ENCODE measurements at places on chromosomes 13 and 19.

- no peak for DNase-seq
These were observed 98.7 kb upstream of the RNF113B start for GRCh38 chr13:98275681-98276171.

- DNase-seq, result no peak
These were observed 113.2 kb downstream of the MYCBP2 start for GRCh38 chr13:77213644-77214043.

DNA sequence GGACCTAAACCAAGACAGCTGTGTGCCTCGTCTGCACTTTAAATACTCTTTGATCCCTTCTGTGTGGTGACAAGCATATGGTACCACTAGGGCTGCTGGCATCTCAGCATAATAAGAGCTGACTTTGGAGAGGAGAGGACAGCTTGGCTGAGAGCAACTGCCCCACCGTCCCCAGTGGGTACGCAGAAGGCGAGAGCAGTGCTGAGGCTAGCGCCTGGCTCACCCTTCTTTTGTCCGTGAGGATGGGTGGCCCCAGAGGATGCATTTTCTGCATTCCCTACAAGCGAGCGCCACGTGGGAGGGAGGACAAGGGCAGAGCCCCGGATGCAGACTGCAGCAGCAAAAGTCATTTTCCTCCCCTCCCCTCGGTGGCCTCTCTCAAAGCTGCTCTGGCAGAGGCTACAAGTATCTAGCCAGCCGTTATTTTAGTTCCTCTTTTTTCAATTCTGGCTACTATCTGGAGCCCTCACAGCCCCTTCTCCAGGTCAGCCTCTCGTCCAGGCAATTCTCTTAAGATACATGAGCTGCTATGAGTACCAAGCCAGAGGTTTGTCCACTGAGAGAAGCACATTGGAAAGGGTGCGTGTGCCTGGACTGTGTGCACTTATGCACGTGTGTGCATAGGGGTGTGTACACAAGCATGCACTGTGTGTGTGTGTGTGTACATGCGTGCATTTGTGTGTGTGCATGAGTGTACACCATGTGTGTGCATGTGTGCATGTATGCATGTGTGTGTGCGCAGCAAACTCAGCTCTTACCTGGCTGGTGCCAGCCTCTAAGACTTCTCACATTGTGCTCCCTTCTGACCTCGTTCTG, 51.3 kb downstream of the RAB20 start:
- no peak for DNase-seq

- no peak for DNase-seq
These were observed 13.2 kb upstream of the SULT2A1 start for GRCh38 chr19:47899335-47899734.

GRCh38 chr13:33789066-33789606, 28.8 kb upstream of the RFC3 start:
- no peak for DNase-seq

DNA sequence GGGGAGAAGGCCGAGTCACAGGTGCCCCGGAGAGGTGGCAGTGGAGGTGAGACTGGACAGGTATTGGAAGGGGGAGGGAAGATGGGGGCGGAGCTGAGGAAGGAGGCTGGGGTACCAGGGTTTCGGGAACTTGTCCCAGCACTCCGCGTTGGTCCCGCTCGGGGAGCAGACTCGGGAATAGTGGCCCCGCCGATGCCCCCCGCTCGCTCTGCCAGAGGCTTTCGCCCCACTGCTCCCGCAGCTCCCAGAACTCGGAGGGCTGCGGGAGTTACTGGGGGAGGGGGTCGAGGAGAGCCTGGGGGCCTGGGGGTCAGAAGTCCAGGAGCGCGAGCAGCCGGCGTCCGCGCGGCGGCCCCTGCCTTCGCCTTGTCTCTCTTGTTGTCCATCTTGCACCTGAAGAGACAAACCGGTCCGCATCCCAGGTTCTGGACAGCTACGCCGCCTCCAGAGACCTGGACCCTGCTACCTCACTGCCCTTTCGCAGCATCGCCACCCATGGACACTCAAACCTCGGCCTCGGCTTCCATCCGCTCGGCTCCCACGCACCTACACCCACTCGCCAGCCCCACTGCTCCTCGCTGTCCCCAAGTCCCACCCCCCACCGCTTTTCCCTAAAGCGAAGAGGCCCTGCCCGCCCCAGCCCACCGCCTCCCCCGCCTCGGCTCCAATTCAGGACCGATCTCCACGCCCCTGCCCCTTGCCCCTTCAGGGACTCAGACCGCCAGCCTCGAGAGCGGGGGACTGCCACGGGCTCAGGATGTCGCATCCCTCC, 700 bp downstream of the PRR36 start:
- no peak for DNase-seq

- DNase-seq, result no peak
These were observed 26.1 kb downstream of the GAS6 start for GRCh38 chr13:113837560-113838355.

- DNase-seq, result no peak
These were observed 11.4 kb downstream of the NDFIP2 start for GRCh38 chr13:79492313-79492798.

- no peak for DNase-seq
These were observed 9.0 kb downstream of the FPR3 start for GRCh38 chr19:51803967-51804366.

DNA sequence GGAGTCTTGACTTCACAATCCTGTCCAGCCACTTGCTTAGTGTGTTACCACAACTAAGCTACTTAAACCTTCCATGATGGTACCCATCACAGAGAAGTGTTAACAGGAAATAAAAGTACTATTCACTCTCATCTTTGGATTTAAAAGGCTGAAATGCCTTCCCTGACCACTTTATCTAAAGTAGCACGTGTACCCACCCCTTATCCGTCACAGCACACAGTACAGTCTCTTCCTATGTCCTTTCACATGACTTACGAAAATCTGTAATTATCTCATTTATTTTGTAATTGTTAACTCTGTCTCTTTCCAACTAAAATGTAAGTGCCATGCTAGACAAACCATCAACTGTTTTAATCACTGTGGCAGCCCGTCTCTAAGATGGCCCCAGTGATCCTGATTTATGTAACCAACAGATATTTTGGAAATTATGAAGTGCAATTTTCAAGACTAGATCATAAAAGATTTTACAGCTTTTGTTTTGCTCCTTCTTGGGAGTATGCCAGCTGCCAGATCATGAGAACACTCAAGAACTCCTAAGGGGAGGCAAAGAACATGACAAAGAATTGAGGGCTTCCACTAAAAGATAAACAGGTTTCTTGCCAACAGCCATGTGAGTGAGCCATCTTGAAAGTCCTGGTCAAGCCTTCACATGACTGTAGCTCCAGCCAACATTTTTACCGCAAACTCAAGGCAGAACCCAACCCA, 44.9 kb downstream of the DIAPH3 start:
- no peak for DNase-seq

DNA sequence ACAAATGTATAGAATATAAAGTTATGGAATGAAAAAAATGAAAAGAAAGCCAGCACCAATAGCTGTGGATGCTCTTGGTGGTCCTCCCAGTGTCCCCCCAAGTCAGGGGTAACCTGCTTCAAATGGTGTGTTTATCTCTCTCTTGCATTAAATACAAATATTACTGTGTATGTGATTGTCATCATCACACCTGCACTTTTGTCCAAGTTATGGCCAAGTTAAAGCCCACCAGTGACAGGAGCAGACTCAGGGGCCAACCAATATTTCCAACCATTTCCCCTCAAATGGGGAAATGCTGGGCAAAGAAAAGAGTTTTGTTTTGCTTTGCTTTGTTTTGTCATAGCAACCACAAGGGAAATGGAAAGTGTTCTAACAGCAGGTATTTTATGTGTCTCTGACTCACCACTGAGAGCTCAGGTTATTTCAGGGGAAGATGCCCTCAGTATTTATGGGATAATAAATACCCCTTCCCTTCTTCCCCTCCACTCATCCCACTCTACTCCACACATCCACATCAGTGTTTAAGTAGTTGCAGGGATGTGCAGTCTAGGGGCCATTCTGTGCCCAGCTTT, 133.6 kb downstream of the COL4A1 start:
- no peak for DNase-seq

- no peak for DNase-seq
These were observed 334.6 kb downstream of the MYO16 start for GRCh38 chr13:108963846-108964600.

- no peak for DNase-seq
These were observed 5.4 kb upstream of the CDC37 start for GRCh38 chr19:10408511-10409283.

DNA sequence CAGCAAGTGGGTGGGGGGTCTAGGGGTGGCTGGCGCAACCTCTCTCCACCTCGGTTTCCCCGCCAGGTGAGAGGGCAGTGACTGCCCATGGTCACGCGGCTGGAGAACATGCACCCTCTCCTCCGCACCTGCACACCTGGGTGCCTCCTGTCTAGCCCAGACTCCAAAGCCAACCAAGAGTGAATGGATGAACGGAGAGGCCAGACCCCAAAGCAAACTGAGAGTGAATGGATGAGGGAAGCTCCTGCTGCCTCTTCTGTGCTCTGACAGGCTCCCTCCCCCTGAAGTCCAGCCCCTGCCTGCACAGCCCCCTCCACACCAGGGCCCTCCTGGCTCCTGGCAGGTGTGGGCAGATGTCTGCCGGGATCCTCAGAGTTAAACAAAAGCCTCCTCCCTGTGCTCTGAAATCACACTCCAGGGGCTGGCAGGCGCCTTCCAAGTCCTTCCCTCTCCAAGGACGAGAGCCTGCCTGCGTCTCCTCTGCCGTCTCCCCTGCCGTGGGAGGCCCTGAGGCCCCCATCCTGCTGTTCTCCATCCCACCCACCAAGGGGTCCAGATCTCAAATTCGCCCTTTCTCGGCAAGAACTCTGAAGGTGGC, 2.2 kb downstream of the SBNO2 start:
- DNase-seq, result no peak

DNA sequence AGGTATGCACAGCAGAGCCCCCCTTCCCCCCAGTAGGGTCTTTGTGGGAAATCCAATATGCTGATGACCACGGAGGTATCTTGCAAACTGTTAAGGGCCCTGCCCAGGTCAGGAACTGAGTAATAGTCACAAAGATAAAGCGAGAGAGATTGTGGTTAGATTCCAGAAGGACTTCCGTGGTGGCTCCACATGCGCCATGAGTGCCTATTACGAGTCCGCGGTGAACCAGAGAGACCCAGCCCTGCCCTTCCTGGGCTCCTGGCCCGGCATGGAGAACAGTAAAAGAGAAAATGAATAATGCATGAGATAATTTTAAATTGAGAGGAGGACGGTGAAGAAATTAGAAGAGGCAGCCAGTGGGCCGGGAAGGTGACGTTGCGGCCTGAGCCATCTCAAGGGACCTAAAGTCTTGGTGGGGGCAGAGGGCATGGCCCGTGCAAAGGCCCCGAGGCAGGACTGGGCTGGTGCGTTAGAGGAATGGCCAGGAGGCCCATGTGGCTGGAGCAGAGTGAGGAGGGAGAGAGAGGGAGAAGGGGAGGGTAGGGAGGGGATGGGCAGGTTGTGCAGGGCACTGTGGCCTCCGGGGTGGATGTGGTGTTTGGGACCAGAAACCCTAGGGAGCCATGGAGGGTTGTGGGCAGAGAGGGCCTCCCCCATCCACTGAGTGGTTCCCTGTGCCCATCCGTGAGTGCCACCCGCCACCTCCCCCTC, 46.6 kb upstream of the NFIC start:
- DNase-seq, result no peak

DNA sequence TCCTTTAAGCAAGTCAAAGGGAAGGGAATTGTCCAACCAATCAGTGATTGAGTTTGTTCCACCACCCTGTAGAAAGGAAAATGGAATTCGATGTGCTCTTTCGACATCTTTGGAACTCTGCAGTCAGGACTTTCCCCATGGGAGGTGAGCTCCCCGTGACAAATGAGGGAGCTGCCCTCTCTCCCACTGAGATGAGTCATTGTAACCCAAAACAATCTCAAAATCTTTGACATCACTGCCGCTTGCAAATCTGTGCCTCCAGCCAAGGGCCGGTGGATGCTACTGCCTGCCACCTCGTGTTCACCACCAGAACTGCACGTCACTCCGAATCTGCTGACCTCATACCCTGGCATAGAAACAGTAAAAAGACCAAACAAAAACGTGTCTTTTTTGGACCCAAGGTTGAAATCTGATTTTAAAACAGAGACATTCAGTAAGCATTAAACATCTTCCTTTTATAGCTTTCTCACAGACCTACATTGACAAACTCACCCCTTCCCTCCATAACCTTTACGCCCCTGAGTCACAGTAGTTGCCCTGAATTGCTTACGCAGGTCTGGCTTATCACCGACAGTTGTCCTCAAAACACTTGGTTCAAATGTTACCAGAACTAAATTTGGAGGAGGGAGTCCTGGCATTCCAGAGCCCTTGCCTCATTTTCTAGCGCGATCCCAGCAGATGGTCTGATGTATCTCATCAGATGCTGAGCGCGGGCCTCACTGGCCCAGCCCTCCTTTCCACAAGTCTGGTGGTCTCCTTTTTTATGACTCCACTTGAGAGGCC, 105.2 kb downstream of the COL4A2 start:
- DNase-seq, result peak; percentile 82

GRCh38 chr13:98450026-98450425, 126.9 kb downstream of the STK24 start:
- DNase-seq, result no peak

- DNase-seq, result no peak
These were observed 1372.1 kb downstream of the PCDH9 start for GRCh38 chr13:65857942-65858565.
